ENCODE measurements at places on chromosomes 4 and X.

DNA sequence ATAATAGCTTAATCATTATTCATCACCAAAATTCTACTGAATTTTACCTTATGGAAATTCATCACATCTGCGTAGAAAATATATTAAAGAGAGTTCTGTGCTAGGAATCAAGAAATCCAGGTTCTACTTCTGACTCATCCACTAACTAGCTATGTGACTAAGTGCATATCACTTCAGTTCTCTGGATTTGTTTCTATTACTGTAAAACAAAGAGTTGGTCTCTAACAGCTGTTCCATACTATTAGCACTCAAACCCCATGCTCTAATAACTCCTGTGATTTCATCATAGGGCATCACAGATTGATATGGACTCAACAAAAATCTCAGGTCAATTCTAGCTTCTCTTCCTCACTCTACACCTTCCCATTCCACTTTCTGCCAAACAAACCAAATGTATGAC, 572.0 kb downstream of the INPP4B start:
- DNase-seq, result no peak

- no peak for DNase-seq
These were observed 47.9 kb downstream of the MTM1 start for GRCh38 chrX:150616179-150616862.

DNA sequence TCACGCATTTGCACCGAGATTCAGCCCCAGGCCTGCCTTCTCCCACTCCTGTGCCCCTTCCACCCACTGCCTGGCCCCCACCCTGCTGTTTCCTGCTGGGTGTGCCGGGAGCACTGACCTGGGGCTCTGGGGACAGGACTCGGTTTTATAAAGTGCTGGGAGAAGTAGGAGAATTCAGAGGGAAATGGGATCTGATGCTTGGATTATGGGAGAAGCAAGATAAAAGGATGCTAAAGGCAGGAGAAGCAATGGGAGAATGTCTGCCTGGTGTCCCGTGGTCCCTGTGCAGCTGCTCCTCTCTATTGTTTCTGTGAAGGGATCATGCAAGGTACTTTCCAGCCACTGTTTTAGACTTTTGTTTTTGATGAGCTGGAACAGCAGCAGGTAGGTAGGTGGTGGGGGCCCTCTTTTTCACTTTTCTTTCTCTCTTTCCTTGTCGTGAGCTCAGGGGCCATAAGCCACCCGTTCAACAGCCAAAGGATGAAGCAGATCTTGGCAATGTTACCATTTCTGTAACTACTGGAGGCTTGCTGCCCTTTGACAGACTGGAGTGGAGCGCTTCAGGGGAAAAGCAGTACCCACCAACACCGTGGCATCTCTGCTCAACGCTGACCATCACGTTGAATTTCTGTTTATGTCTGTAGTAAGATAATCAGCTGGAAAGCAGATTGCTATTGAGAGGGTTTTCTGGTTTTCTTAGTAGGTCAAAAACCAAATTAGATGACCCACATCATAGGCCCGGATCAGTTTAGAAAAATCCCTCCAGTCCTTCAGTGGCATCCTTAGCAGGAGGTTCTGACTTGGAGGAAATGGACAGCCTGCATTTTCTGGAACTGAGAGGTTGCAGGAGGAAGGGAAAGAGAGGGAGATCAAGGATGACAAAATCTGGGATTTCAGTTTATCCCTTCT, 63.8 kb upstream of the ENPP6 start:
- no peak for DNase-seq

- no peak for DNase-seq
These were observed 27.8 kb upstream of the SORBS2 start for GRCh38 chr4:185839770-185840169.

DNA sequence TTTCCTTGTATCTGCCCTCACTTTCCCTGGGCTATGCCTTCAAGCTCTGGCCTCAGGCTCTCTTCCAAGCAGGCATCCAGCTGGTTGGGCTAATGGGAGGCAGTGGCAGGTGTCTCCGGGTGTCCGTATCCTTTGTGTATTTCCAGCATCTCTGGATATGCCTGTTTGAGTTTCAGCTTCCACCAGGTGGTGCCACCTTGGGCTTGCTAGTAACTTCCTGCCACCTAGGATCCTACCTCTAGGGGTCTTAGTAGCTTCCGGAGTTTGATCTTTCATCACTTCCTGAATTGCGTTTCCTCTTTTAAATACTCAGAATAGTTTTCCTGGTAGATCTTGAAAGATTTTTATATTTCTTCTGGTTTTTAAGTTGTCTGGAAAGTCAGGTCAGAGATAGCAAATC, 23.2 kb upstream of the ANOS1 start:
- no peak for DNase-seq

- DNase-seq, result no peak
These were observed 40.8 kb upstream of the DHRSX start for GRCh38 chrX:2541603-2542002.

DNA sequence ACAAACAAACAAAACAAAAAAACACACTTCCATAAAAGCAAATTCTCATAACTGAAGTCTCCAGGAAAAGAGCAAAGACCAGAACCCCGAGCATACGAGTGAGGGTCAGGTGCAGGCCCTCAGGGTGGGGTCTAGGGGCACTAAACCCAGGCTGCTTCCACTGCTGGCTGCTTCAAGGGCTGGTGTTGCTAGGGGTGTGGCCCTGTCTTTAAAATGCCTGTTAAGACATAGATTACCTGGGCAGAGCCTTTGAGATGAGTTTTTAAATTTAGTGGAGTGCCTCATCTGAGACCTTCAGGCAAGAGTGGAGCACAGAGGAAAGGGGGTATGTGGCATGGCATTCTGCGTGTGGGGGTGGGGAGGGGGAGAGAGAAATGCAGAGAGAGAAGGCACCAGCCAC, 87.0 kb downstream of the FHDC1 start:
- DNase-seq, result no peak

DNA sequence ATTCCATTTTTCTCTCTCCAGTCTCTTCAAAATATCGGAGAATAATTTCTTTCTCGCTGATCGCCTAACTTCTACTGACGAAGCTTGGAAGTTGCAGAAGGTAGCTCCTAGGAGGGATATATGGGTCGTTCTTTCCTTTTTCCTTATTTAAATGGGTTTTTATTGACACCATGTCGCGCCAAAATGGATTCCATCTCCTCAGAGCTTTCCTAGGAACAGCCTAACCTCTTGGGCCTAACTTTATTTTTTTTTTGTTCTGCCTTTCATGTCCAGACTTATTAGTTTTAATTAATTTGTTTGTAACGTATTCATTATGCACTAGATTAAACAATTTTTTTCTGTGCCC, 359.4 kb upstream of the ZCCHC13 start:
- DNase-seq, result no peak

- no peak for DNase-seq
These were observed 76.7 kb upstream of the NDST3 start for GRCh38 chr4:117957571-117957970.

GRCh38 chr4:154344686-154345085, 146.9 kb downstream of the DCHS2 start:
- no peak for DNase-seq

DNA sequence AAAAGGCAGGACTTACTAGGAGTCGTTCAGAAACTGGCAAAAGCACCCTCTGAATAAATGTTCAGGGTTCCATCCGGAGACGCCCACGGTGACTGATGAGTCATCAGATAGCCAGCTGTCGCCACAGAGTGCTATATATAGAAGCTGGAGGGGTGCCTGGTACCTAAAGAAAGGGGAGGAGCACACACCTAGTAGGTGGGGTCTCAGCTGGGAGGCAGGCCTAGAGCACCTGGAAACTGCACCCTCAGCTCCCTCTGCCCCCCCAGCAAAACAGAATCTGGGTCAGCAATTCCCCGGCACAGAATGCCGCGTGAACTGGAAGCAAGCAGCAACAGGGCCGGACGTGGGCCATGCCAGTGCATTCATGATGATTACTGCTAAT, 242.0 kb downstream of the BCOR start:
- DNase-seq, result peak; percentile 2

DNA sequence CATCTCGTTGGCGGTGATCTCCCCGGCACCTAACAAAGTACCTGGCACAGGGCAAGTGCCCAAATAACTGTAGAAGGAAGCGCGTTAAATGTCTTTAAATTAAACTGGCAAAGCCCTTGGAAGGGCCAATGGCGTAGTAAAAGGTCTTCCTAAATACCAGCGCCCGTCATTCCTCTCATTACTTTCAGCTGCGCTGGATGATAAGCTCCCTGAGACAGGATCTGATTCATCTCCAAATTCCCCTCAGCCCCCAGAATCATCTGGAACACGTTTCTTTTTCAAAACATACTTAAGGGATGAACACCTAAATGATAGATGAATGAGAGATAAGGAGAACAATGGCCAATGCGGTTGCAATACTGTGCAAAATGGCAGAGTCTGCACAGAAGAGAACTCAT, 95.1 kb downstream of the AFAP1 start:
- peak; percentile 71 for DNase-seq

DNA sequence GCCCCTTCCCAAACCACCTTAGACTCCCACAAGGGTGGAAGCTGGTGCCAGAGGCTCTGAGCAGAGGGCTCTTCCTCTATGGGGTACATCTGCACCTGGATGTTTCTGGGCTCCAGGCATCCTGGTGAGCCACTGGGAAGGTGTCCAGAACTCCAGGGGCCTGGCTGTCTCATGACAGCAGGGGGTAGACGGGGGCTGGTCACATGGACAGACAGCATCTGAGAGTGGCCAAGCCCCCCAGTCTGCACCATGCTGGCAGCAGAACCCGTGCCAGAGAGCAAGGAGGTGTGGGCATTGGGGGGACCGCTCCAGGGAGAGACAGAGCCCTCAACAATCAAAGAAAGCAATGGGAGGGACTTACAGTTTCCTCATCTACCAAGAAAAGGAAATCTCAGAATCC, 39.5 kb downstream of the ZFYVE28 start:
- DNase-seq, result no peak

DNA sequence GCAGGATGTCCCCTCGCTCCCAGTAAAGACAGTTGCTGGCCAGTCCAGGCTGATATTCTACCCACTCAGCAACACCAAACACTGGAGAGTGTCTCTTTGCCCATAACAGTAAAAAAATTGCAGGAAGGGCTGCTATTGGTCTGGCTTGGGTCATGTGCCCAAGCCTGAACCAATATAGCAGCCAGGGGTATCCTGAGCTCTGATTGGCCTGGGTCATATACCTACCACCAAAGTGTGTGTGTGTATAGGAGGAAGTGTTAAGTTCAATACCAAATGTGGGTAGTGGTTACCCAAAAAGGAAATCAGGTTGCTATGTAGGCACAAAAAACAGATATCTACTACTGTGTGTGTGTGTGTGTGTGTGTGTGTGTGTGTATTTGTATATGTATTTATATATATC, 373.2 kb downstream of the BCOR start:
- no peak for DNase-seq

- DNase-seq, result no peak
These were observed 14.6 kb upstream of the SULT1E1 start for GRCh38 chr4:69874507-69874906.

GRCh38 chrX:12554206-12554605, 237.0 kb upstream of the PRPS2 start:
- no peak for DNase-seq

DNA sequence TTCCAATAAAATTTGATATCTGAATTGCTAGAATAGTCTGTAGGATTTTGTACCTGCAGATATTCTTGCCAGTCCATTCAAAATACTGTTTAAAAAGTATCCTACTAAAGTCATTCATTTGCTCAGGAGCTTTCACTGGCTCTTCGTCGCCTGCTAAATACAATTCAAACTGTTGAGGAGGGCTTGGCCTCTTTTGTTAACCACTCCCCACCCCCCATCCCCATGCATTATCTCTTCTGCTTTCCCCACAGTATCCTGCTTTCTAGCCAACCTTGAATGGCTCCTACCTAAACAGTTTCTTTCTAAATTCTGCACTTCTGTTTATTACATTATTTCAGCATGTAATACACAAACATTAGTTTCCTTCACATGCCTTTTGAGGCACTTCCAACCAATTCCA, 230.8 kb downstream of the CPE start:
- no peak for DNase-seq

GRCh38 chr4:106358899-106359298, 9.7 kb downstream of the GIMD1 start:
- no peak for DNase-seq

DNA sequence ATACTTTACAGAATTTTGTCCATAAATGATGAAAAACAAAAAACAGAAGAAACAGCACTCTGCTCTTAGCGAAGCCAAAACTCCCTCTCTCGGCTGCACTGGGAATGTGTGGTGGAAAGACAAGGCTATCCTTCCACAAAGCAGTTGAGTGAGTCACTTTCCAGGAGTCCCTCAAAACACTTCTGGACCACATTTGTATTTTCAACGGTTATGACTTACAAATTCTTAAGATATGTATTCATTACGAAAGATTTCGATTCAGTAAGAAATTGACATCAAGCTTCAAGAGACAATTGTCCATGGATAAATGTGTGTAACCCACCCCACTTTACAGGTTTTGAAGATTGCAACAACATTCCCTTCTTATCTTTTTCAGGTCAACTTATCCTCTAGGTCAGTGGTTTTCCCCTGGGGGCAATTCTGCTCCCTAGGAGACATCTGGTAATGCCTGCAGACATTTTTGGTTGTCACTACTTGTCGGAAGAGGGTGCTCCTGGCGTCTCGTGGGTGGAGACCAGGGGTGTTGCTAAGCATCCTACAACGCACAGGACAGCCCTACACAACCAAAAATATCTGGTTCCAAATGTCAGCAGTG, 66.7 kb upstream of the MTNR1A start:
- peak; percentile 81 for DNase-seq

GRCh38 chr4:113080050-113080449, 30.6 kb downstream of the ANK2 start:
- no peak for DNase-seq

DNA sequence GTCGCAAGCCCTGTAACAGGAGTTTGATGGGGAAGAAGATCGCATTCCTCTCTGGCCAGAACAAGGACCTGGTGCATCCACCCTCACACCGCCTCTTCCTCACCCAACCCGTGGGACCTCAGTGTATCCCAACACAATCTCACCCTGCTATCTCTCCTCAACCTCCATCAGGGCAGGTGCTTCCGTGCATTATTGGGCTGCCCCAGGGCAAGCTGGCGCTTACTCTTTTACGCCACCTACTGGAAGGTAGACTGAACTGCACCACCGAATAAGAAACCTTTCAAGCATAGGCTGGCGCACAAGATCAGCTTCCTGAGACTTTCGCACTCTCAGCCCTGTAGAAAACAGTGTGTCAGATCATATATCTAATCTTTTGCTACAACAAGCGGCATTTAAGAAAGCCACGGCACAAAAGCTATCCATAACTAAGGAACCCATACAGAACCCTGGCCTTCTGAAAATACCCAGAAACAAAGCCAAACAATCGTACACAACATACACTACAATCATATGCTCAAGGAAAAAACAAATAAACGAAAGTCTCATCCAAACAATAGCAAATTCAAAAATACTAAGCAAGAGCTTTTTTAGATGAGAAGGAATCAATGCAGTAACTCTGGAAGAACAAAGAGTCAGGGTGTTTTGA, 209.3 kb downstream of the UGT8 start:
- DNase-seq, result no peak
